ENCODE measurements at places on chromosomes 16 and 17. TPM values are rescaled to one million over a fixed set of nuclear protein-coding genes. Genes with fewer than 3 reads are reported as not detected.

The NTHL1 gene
- total RNA-seq, result 3.1 TPM

The TTLL6 gene
- total RNA-seq, result not detected

The OMG gene
- 0.21 TPM for total RNA-seq

The DPEP1 gene
- not detected for total RNA-seq

The KRT9 gene
- 0.10 TPM for total RNA-seq

The PLA2G10 gene
- total RNA-seq, result not detected

The CNTD1 gene
- total RNA-seq, result not detected

The P2RX5 gene
- total RNA-seq, result 15.6 TPM

The CDH11 gene
- 0.31 TPM for total RNA-seq

The KRT17 gene
- total RNA-seq, result 0.42 TPM

The CEMP1 gene
- 0.10 TPM for total RNA-seq

The SULT1A2 gene
- total RNA-seq, result 1.6 TPM

The PDE6G gene
- total RNA-seq, result 2.1 TPM

The CCL7 gene
- 3.1 TPM for total RNA-seq

The OR4D1 gene
- 0.42 TPM for total RNA-seq

The SKAP1 gene
- total RNA-seq, result 40.1 TPM

The HELZ gene
- 247 TPM for total RNA-seq

The KIF22 gene
- 78.5 TPM for total RNA-seq

The TMEM100 gene
- total RNA-seq, result not detected

The HBZ gene
- total RNA-seq, result not detected

The CAMKK1 gene
- total RNA-seq, result 5.4 TPM

The TBC1D3K gene
- total RNA-seq, result not detected

The EVI2B gene
- total RNA-seq, result 185 TPM

The NRN1L gene
- total RNA-seq, result not detected

The C16orf96 gene
- 0.42 TPM for total RNA-seq

The ANKRD40CL gene
- 0.21 TPM for total RNA-seq

The AKAP10 gene
- total RNA-seq, result 29.0 TPM

The HYDIN gene
- 0.21 TPM for total RNA-seq

The ZFP90 gene
- total RNA-seq, result 15.2 TPM

The TNP2 gene
- total RNA-seq, result not detected

The MLKL gene
- 17.6 TPM for total RNA-seq

The STH gene
- not detected for total RNA-seq

The CES5A gene
- total RNA-seq, result not detected

The CORO1A gene
- 361 TPM for total RNA-seq

The ENPP7 gene
- total RNA-seq, result not detected

The ASB16 gene
- total RNA-seq, result not detected

The VPS25 gene
- 27.0 TPM for total RNA-seq

The RUNDC3A gene
- 0.10 TPM for total RNA-seq

The RNF213 gene
- 234 TPM for total RNA-seq

The TPSD1 gene
- total RNA-seq, result not detected

The EVPLL gene
- total RNA-seq, result not detected

The FAM83G gene
- 3.0 TPM for total RNA-seq

The DNAH9 gene
- under 0.01 TPM for total RNA-seq

The CTRB1 gene
- not detected for total RNA-seq

The PERCC1 gene
- total RNA-seq, result 0.84 TPM

The TP53TG3C gene
- total RNA-seq, result 0.31 TPM

The LGALS9C gene
- total RNA-seq, result 0.63 TPM

Measured in mononuclear cell (primary cell).